ENCODE measurements at places on chromosomes 13 and 19.

GRCh38 chr19:28920269-28921066 lies 292.5 kb downstream of the UQCRFS1 start:
- DNase-seq: no peak

DNA sequence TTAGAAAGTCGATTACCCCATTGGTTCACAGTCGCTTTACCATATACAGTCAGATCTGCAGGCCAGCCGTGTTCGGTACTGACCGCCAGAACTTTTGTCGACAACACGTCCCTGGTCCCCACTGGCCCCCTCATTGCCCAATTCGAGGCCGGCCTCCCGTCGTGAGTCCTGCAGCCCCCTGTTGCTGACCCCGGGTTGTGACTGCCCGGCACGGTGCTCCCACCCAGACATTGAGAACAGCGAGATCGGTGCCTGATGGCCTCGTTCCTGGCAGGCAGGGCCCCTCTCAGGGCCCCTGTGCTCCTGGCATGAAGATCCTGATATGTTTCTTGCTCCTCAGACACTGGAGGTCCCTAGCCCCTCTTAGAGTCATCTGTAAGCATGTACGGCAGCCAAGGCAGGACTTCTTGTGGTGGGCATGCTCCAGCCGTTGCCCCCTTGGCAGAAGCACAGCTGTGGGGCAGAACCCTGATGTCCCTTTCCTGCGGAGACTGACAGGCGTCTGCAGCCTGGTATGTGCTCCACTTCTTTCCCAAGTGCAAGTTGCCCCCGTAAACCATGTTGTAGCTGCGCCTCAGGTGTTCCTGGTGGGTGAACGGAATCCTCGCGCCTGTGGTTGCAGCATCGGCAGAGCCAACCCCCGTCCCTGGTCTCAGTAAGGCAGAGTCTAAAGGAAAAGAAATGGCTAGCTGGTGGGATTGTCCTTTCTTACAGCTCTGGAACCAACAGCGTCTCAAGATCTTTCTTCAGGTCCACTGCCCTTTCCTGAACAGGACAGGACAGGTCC lies 123.2 kb upstream of the SPACA7 start:
- DNase-seq: no peak

- DNase-seq: no peak
Measured at GRCh38 chr13:70841240-70842061, 733.2 kb upstream of the KLHL1 start.

DNA sequence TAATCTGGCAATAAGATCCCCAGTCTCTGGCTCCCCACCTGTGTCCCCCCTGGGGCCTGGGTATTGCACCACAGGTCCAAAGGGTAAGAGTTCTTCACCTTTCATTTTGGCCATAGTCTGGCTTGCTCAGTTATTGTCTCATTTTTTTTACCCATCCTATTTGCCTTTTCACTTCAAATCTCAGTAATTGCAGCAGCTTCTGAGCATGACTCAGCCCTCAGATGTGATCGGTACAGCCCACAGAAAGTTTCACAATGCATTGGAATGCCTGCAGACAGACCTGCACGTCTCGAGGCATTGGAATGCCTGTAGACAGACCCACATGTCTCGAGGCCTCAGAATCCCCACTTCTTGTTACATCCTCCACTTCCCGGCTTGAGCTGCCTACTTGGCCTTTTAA lies 173.6 kb downstream of the NUFIP1 start:
- DNase-seq: peak; percentile 7

GRCh38 chr13:30019648-30020626 lies 169.5 kb upstream of the UBL3 start:
- no peak for DNase-seq

- no peak for DNase-seq
Measured at GRCh38 chr19:49409441-49410029, 13.7 kb downstream of the PTH2 start.

GRCh38 chr13:101655435-101655834 lies 203.0 kb downstream of the ITGBL1 start:
- DNase-seq: no peak

Measured in activated CD8-positive, alpha-beta memory T cell treated with anti-CD3 and anti-CD28 coated beads for 48 hours (primary cell).